WERI-Rb-1 (cell line): ENCODE measurements at places on chromosomes 3 and 15.

DNA sequence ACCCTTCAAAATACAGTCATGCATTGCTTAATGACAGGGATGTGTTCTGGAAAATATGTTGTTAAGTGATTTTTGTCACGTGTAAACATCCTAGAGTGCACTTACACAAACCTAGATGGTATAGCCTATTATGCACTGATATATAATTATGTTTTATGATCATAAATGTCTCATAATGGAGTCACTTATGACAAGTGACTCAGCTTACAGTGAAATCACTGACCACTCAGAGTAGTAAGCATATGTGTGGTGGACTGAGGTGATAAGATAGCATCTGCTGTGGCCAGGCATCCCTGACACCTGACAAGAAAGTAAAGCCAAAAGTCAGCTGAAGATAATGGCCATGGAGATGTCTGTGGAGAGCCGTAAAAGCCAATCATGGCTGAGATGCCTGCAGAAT lies 5.4 kb downstream of the ACAD11 start:
- no peak for DNase-seq

- no peak for DNase-seq
These were observed 21.0 kb downstream of the RARB start for GRCh38 chr3:25448750-25449692.

DNA sequence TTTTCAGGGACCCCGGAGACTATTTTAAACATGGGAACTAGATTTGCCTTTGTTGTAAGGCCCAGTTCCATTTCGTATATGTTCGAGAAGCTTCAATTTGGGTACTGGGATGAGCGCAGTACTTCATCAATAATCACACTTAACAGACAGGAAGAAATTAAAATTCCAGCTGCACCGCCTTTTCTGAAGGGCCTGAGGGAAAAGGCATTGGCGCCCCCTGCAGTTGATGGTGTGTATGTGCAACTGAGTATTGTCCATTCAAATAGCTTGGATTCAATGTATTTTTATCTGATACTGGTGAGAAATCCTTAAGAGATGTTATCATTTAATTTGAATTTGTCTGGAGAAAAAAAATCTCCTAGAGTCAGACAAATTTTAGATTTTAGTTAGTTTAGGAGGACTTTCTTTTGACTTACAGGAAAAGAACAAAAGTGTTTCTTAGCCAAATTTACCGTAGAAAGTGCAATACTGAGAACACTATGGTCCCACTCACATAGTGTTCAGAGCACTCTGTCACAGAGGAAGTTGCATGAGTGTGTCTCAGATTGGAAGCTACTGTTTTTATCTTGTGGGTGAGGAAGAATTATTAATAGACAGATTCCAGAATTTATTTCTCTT lies 5.4 kb upstream of the ALDH1A2 start:
- peak; percentile 67 for DNase-seq

DNA sequence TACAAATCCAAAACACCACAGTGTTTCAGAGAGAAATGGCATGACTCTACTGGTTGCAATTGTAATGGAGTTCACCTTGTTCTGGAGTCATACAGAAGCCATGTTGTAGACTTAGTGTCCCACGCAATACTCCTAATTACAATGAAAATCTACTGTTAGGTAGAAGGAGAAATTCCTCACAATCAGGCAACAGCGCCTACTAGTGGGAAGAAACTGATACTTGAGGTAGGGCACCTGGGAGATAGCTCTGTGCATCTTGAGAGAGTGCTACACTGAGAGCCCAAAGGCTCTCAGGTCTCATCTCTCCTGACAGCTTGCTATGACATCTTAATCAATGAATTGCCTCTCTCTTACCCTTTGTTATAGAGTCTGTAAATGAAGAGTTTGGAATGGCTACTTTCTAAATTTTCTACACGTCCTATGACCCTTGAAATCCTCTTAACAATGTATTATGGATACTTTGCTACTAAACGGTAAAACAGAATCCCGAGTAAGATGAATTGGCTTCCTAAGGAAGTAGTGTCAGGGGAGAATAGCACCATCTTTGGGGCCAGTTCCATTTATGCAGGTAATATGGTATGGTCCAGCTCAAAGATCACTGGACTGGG lies 422.7 kb upstream of the TPRG1 start:
- peak; percentile 45 for DNase-seq
